ENCODE measurements at places on chromosomes 12 and 14.

- peak; percentile 84 for DNase-seq
Measured at GRCh38 chr14:60514741-60515491, 6.0 kb downstream of the SIX6 start.

DNA sequence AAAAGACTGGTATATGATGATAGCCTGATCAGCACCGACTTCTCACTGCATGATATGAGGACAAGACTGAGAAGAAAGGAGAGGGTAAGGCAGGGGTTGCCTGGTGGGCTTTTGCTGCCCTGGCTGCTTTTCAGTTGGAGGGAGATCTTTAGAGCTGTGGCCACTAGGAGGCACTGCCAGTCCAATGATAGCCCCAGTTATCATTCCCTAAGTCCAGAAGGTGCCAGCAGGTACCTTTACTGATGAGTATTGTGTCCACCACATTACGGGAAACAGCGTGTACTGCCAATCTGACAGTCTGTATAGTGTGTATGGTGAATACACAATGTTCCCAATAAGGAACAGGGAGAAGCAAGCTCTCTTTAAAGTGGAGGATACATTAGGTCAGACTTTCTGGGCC is 55.8 kb upstream of the CCDC175 start:
- peak; percentile 53 for DNase-seq

DNA sequence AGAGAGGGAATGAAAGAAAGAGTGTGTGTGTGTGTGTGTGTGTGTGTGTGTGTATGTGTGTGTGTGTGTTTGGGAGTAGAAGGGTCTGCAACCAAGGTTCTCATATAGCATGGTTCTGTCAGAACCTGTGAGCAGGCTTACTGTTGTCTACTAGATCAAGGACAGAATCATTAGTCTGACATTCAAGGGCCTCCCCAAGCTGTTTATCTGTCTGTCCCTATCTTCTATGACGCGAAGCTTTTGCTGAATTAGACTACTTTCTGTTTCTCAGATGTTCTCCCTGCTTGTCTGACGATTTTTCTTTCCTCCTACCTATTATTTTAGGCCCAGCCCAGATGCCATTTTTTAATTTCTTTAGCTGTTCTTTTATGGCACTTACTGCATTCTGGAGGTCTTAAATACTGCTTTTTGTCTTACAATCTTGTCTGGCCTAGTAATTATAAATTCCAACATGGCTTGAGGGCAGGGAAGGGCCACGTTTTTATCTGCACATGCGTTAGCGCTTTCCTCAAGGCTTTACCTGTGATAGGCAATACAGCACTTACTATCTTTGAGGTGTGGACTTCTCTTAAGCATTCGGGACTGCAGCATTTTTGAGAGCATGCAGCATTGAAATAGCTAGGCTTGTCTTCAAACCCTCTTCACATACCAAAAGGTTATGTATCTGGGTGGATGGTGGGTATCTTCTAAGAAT is 150.2 kb downstream of the TTLL5 start:
- no peak for DNase-seq

- no peak for DNase-seq
Measured at GRCh38 chr12:45969084-45969483, 21.3 kb downstream of the SCAF11 start.

DNA sequence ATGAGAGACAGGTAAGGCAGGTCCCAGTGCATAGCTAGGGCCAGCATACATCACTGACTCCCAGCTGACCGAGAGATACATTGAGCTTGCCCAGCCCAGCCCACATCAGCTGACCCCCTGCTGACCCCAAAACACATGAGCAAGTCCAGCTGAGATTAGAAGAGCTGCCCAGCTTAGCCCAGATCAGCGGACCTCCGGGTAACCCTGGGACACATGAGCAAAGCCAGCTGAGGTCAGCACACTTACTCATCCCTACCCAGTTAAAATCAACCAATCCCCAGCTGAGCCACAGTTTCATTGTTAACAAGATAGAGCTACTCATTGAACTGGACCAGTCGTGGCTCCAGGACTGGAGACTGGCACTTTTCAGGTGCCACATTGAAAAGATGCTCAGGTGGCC is 21.8 kb upstream of the FBXO34 start:
- no peak for DNase-seq

DNA sequence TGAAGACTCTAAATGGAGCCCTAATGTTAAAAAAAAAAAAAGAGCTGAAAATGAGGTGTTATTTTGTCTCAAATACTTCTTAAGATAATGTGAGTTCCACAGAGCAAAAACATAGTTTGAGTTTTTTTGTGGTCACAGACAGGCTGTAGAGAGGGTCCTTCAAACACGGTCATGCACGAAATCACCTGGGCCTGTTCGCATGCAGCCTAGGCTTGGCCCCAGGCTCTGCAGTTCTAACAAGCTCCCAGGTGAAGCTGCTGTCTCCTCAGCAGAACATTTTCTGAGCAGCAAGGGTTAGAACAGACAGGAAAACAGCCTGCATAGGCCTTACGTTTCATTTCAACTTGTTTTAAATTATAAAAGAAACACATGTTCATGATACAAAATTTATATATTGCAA is 65.4 kb upstream of the TBPL2 start:
- DNase-seq = no peak

GRCh38 chr14:94501588-94502516 is 7.4 kb downstream of the SERPINA12 start:
- DNase-seq = no peak

- DNase-seq = no peak
Measured at GRCh38 chr12:3316776-3317480, 174.1 kb upstream of the PRMT8 start.

- peak; percentile 30 for DNase-seq
Measured at GRCh38 chr12:90909069-90909770, 45.8 kb downstream of the CCER1 start.

DNA sequence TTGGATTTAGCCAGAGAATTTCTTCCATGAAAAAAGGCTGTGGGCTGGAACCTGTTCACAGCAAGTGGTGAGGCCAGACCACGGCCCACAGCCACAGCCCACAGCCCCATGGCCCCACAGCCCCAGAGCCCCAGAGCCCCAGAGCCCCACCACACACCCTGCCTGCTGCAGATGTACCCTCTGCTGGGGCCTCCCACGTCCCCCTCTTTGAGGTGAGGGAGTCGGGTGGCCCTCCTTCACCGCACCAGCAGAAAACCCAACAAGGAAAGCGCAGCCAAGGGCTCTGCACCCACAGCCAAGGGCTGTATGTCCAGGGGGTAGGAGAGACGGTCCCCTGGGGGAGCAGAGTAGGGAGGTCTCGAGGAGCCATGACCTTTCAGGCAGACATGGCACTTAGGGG is 327.5 kb upstream of the DIO3 start:
- DNase-seq = no peak

DNA sequence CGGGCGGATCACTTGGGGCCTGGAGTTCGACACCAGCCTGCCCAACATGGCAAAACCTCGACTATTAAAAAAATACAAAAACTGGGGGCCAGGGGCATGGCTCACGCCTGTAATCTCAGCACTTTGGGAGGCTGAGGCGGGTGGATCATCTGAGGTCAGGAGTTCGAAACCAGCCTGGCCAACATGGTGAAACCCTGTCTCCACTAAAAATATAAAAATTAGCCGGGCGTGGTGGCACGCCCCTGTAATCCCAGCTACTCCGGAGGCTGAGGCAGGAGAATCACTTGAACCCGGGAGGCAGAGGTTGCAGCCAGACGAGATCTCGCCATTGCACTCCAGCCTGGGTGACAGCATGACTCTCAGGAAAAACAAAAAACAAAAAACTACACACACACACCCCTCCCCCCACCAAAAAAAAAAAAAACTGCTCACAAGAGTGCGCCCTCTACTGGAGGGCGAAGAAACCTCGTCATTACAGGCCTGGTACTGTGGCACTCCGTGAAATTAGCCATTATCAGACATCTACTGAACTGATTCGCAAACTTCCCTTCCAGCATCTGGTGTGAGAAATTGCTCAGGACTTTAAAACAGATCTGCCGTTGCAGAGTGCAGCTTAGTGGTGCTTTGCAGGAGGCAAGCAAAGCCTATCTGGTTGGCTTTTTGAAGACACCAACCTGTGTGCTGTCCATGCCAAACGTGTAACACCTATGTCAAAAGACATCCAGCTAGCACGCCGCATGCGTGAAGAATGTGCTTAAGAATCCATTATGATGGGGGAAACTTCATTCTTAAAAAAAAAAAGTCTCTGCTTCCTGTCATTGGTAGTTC is 7.7 kb downstream of the PPP1R3E start:
- peak; percentile 45 for DNase-seq

GRCh38 chr12:46390304-46390703 is 17.7 kb upstream of the SLC38A2 start:
- no peak for DNase-seq

- no peak for DNase-seq
Measured at GRCh38 chr12:81530352-81530751, 228.8 kb downstream of the PPFIA2 start.

GRCh38 chr12:42482041-42482747 is 107.4 kb downstream of the PRICKLE1 start:
- no peak for DNase-seq

- DNase-seq = no peak
Measured at GRCh38 chr14:104025534-104025933, 60.0 kb upstream of the ASPG start.

DNA sequence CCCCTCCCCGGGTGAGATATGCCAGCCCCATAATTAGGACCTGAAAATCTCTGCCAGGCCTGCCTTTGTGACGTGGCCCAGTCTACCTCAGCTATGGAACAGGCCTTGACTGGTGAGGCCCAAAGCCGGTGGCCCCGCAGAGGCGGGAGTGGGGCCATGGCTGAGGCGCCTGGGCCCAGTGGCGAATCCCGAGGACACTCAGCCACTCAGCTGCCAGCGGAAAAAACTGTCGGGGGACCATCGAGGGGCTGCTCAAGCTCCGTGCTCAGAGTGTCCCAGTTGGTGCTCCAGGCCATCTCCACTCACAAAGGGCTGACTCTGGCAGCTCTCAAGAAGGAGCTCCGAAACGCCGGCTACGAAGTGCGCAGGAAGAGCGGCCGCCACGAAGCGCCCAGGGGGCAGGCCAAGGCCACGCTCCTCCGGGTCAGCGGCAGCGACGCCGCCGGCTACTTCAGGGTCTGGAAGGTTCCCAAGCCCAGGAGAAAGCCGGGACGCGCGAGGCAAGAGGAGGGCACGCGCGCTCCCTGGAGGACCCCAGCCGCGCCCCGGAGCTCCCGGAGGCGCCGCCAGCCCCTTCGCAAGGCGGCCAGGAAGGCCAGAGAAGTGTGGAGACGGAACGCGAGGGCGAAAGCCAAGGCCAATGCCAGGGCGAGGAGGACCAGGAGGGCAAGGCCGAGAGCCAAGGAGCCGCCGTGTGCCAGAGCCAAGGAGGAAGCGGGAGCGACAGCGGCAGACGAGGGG is 21.4 kb downstream of the ZNF641 start:
- no peak for DNase-seq

- DNase-seq = no peak
Measured at GRCh38 chr12:727321-727720, 25.1 kb upstream of the WNK1 start.

GRCh38 chr12:46888568-46888967 is 62.8 kb upstream of the SLC38A4 start:
- no peak for DNase-seq

GRCh38 chr14:68787092-68787992 is 5.5 kb downstream of the ZFP36L1 start:
- DNase-seq = no peak
